Activated CD4-positive, alpha-beta T cell treated with anti-CD3 and anti-CD28 coated beads, Interleukin-2, amount 10 ng/mL, durations not matched to agents 7 days and 5 days (primary cell): ENCODE measurements at places on chromosomes 12 and 14. TPM values are rescaled to one million over a fixed set of nuclear protein-coding genes. Genes with fewer than 3 reads are reported as not detected.
A peak's percentile ranks its signal among the peaks of the same experiment; 100 is the strongest.

GRCh38 chr12:64098709-64099354 is 123.3 kb downstream of the KICS2 start:
- H3K4me3 ChIP-seq, result no peak overlapping the region
- H3K36me3 ChIP-seq, result no peaks in the 10 kb centered on the region
- H3K27ac ChIP-seq, result no peak overlapping the region

GRCh38 chr12:64951944-64952343 is 127.5 kb downstream of the TBC1D30 start:
- H3K4me1 ChIP-seq, result no peaks in the 10 kb centered on the region
- DNase-seq, result no peak
- no peak overlapping the region for H3K27ac ChIP-seq
- H3K36me3 ChIP-seq, result no peaks in the 10 kb centered on the region
- H3K4me3 ChIP-seq, result no peak overlapping the region

DNA sequence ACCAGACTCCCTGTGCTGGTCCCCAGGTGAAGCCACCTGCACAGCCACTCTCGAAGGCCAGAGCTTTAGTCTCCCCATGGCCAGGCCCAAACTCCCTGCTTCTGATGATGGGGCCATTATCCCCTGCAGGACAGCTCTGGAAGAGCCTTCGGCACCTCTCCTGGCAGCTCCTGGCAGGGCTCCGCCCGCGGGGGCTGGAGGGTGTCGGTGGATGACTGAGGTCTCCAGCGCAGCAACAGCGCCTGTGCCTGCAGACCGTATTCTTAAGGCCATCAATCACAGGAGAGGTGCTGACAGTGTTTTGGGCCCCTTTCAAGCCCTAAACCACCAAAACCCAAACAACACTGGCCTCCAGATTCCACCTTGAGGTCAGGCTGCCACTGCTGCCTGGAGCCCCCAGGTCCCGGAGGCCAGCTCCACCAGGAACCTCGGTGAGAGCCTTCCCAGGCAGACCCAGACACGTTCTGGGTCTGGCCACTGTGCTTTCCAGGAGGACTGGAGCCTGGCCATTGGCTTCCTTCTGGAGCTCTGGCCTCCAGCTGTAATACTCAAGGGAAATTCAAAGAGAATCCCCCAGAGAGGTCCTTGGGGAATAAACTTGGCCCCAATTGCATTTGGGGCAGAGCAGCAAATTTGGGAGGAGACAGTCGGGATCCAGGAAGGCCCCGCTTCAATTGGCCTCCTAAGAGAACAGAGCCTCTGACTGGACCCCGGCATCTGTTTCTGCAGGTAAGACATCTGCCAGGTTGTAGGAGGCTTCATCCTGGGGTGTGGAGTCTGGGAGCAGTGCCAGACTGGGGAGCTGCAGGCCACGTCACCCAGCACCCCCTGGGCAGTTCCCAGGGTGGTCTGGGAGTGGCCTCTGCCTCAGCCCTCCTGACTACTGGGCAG is 210.6 kb upstream of the RTL1 start:
- H3K27ac ChIP-seq, result no peak overlapping the region
- no peaks in the 10 kb centered on the region for H3K4me1 ChIP-seq
- no peaks in the 10 kb centered on the region for H3K36me3 ChIP-seq

DNA sequence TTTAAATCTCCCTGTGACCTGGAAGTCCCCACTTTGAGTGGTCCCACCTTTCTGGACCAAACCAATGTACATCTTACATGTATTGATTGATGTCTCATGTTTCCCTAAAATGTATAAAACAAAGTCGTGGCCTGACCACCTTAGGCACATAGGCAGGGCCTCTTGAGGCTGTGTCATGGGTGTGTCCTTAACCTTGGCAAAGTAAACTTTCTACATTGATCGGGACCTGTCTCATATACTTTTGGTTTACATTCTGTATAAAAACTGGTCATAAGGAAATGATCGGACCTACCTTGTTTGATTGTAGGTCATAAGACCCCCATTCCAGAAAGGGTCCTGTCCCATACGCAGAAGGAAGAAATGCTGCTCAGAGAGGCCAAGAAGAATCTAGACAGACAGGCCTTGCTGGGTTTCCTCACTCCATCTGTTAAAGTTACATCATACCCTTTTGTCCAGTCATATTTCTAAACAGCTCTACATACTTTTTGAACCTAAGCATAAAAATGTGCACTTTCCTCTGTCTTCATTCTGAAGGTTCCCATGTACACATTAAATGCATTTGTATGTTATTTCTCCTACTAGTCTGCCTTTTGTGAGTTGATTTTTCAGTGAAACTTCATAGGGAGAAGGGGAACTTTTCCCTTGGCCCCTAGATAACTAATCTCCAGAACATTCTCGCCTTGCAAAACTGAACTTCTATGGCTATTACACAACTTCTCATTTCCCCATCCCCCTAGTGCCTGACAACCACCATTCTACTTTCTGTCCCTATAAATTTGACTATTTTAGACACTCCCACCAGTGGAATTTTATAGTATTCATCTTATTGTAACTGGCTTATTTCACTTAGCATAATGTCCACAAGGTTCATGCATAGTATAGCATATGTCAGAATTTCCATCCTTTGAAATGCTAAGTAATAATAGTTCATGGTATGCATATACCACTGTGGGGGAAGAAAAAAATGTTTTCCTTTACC is 30.2 kb upstream of the CPM start:
- H3K4me3 ChIP-seq, result no peak overlapping the region
- H3K36me3 ChIP-seq, result peaks cover 18% of the 10 kb centered on the region
- H3K27ac ChIP-seq, result no peak overlapping the region

CMTM5 gene
- total RNA-seq, result not detected

TMEM132C gene
- not detected for total RNA-seq

DNA sequence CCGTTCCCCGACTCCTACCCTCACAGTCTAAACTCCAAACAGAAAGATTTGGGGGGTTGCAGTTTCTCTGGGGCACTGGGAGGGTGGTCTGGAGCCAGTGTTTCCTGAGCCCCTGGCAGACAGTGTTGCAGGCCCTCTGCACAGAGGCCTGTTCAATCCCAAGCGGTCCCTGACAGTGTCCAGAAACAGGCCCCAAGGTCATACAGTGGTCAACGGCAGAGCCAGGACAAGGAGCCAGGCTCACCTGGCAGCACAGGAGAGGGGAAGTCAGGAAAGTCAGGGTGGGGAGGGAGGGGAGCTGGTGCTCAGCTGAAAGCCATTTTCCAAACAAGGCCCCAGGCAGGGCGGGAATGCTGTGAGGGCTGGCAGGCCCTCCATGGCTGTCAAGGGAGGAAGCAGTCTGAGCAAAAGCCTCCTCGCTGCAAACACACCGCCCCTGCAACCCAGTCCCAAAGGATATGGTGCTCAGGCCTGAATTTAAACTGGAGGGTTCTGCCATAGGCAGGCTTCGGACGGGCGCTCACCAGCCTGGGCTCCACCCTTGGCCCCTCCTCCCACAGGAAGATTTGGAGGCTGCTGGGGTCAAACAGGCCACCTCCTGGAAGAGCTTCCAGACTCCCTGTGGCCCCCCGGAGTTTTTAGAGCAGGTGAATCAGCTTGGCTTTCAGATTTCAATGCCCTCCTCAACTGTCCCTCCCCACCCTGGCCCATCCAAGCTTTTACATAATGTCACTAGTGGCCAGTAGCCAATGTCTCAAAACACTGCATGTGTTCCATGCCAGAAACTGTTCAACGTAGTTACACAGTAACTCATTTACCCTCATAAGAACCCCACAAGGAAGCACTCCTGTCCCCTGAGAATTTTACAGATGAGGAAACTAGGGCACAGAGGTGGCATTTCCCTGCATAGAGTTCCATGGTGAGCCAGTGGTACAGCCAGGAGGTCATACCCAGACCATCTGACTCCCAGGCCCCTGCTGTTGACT is 41.5 kb downstream of the CHGA start:
- no peak overlapping the region for H3K27ac ChIP-seq
- H3K36me3 ChIP-seq, result peaks cover 4% of the 10 kb centered on the region
- H3K4me3 ChIP-seq, result no peak overlapping the region
- DNase-seq, result no peak

GRCh38 chr12:132617822-132618682 is 524 bp upstream of the P2RX2 start:
- DNase-seq, result no peak
- peak overlapping the region; percentile 22 for H3K27ac ChIP-seq
- peaks cover 12% of the 10 kb centered on the region for H3K4me1 ChIP-seq
- no peak overlapping the region for H3K4me3 ChIP-seq
- H3K27me3 ChIP-seq, result peaks cover 23% of the 10 kb centered on the region
- H3K36me3 ChIP-seq, result peaks cover 13% of the 10 kb centered on the region

DNA sequence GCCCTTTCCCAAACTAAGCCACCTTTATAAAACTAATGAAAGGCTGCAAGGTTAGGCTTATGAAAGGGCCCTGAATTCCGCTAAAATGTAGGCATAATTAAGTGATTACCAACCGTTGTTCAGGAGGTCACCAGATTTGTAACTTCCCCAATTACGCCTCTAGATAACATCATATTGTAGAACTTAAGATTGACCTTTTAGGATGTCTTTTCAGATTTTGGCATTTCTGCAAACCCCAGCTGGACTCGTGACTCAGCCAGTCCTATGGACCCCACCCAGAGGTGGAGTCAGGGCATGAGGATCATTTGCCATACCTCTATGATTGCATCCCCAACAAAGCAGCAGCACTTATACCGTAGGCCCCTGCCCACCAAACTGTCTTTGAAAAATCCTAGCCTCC is 3.7 kb upstream of the LPCAT3 start:
- H3K27ac ChIP-seq, result no peak overlapping the region
- DNase-seq, result no peak
- peaks cover 4% of the 10 kb centered on the region for H3K27me3 ChIP-seq
- H3K4me1 ChIP-seq, result peaks cover 18% of the 10 kb centered on the region
- H3K4me3 ChIP-seq, result no peak overlapping the region
- H3K36me3 ChIP-seq, result no peaks in the 10 kb centered on the region

DNA sequence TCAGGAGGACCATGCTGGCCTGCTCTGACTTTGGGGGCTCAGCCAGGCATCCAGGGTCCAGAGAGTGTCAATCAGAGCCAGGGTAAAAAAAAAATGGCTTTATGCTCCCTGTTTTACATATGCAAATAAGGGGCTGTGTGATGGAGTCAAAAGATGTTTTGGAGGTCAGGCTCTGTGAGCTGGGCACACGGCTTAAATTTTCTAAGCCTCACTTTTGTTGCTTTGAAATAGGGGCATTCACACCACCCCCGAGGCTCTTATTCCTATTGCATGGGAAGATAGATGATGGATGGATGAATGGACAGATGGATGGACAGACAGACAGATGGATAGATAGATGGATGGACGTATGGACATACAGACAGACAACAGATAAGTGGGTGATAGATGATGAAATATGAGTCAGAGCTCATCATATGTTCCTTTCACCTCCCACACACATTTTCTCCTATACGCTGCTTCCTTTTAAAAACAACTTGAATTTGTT is 42.7 kb downstream of the RIN3 start:
- no peak overlapping the region for H3K27ac ChIP-seq
- H3K4me1 ChIP-seq, result peaks cover 66% of the 10 kb centered on the region
- DNase-seq, result no peak

DNA sequence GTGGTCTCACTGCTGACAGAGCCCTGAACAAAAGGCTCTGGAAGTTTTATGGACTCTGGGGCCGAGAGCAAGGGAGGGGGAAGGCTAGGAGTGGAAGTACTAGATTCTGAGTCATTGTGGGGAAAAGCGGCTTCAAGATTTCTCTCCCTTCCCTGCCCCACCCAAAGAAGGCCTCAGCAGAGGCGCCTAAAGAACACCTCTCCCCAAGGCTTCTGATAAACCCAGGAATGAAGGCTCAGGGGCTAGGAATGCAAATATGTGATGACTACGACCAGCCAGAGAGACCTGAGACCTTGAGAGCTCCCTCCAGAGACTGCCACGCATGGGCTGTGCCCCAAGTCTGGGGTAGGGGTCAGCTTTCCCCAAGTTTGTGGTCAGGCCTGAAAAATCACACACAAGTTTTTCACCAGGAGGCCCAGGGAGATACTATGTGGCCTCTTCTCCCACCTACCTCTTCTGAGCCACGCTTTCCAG is 130.7 kb upstream of the HIF1A start:
- H3K27me3 ChIP-seq, result no peaks in the 10 kb centered on the region
- no peak overlapping the region for H3K27ac ChIP-seq
- H3K4me1 ChIP-seq, result peaks cover 62% of the 10 kb centered on the region

- peaks cover 27% of the 10 kb centered on the region for H3K36me3 ChIP-seq
- H3K27me3 ChIP-seq, result no peaks in the 10 kb centered on the region
- peaks cover 68% of the 10 kb centered on the region for H3K4me1 ChIP-seq
Observed at GRCh38 chr12:92378682-92379479, 233.2 kb upstream of the BTG1 start.

DNA sequence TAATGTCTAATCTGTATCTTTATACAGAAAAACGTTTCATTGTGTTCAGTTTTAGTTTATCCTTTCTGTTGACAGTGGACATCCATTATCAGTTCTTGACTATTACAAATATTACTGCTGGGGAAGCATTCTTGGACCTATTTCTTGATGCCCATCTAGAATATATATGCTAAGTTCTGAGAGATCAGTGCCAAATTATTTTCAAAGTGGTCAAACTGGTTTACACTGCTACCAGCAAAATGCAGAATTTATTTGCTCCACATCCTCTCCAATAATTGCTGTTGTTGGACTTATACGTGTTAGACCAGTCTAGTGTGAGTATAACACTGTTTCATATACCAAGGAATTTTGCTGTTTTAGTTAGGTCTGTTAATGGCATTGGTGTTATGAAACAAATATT is 85.5 kb upstream of the TRAF3 start:
- no peaks in the 10 kb centered on the region for H3K36me3 ChIP-seq
- peaks cover 16% of the 10 kb centered on the region for H3K4me1 ChIP-seq
- H3K27ac ChIP-seq, result no peak overlapping the region

DNA sequence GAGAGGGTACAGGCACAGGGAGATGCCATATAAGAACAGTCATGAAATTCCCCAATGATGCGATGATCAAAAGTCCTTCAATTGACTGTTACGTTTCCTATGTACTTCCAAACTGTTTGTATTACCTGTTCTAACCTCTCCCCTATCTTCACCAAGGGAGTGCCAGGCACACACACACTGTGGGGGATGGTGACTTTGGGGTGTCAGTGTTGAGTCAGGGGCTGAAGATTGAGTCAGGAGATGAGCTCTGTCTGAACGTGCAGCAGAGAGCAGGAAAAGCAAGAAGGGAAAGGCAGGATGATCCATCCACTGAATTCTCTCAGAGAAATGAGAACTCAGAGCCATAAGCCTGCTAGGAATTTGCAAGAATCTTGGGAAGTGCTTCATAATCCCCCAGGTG is 153.4 kb downstream of the EFCAB11 start:
- no peak overlapping the region for H3K4me3 ChIP-seq
- H3K4me1 ChIP-seq, result no peaks in the 10 kb centered on the region
- no peak for DNase-seq
- no peak overlapping the region for H3K27ac ChIP-seq
- H3K27me3 ChIP-seq, result no peaks in the 10 kb centered on the region
- no peaks in the 10 kb centered on the region for H3K36me3 ChIP-seq

GRCh38 chr12:76024942-76025600 is 6.5 kb downstream of the PHLDA1 start:
- H3K27me3 ChIP-seq, result peaks cover 8% of the 10 kb centered on the region
- peaks cover 4% of the 10 kb centered on the region for H3K36me3 ChIP-seq
- no peak for DNase-seq

- peaks cover 49% of the 10 kb centered on the region for H3K4me1 ChIP-seq
- peaks cover 30% of the 10 kb centered on the region for H3K36me3 ChIP-seq
- peak; percentile 41 for DNase-seq
- H3K4me3 ChIP-seq, result no peak overlapping the region
Observed at GRCh38 chr12:123102366-123102765, 48.5 kb downstream of the PITPNM2 start.

GRCh38 chr12:69972136-69972535 is 147.1 kb downstream of the MYRFL start:
- no peak overlapping the region for H3K4me3 ChIP-seq
- H3K27ac ChIP-seq, result no peak overlapping the region
- no peaks in the 10 kb centered on the region for H3K27me3 ChIP-seq

GRCh38 chr14:67413806-67414769 is 2.1 kb upstream of the PLEK2 start:
- DNase-seq, result no peak
- H3K27ac ChIP-seq, result peak overlapping the region; percentile 25
- H3K4me3 ChIP-seq, result no peak overlapping the region
- H3K36me3 ChIP-seq, result no peaks in the 10 kb centered on the region
- peaks cover 16% of the 10 kb centered on the region for H3K27me3 ChIP-seq
